Activated CD4-positive, alpha-beta memory T cell treated with anti-CD3 and anti-CD28 coated beads for 36 hours (primary cell): ENCODE measurements at places on chromosomes 3 and 15. TPM values are rescaled to one million over a fixed set of nuclear protein-coding genes. Genes with fewer than 3 reads are reported as not detected.

ITGA11 gene
- total RNA-seq = 0.59 TPM

ARGFX gene
- not detected for total RNA-seq

NANOGP8 gene
- not detected for total RNA-seq

MEGF11 gene
- total RNA-seq = not detected

GRCh38 chr3:170522201-170522600 is 63.7 kb downstream of the SLC7A14 start:
- no peak for DNase-seq

DNA sequence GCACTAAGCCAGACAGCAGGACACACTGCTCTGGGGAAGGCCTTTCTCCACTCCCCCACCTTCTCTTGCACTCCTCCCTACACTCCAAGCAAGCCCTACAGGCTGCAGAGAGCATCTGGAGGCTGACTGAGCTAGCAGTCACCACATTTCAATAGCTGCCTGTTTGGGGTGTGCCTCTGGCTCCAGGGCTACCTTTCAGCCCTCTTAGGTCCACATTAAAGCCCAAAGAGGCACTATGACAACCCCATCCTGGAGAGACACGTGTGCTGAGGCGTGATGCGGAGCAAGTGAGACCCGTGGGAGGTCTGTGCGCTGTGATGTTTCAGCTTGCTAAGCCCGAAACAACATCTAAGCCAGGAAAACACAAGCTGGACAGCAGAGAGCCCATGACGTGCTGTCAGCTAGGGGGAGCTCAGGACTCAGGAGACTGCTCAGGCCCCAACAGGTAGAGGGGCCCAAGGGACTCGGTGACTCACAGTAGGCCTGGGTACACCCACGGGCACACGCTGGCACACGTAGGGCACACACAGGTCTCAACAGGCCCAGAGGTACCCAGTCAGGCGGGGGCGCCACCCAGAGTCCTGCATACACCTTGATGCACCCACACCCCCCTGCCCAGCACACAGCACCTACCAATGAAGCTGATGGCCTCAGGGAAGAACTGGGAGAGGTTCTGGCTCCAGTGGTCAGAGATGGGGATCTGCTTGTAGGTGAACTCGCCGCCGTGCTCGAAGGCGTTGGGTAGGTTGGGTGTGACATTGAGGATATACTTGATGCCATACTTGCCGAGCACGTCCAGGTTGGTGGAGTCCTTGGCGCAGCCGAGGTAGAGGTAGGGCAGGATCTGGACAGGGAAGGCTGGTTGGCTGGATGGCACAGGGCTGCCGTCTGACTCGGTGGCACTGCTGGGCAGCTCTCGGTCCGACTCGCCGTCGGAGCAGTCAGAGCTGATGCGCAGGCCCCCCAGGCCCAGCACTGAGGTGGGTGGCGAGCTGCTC is 2.8 kb downstream of the DUSP7 start:
- peak; percentile 72 for DNase-seq

- DNase-seq = no peak
Observed at GRCh38 chr15:75596703-75597345, 17.7 kb upstream of the PTPN9 start.

GRCh38 chr3:72171946-72172345 is 387.0 kb upstream of the PROK2 start:
- no peak for DNase-seq

- peak; percentile 20 for DNase-seq
Observed at GRCh38 chr3:194632809-194633348, 340 bp downstream of the TMEM44 start.

- no peak for DNase-seq
Observed at GRCh38 chr3:69428657-69429255, 42.9 kb upstream of the FRMD4B start.

DNA sequence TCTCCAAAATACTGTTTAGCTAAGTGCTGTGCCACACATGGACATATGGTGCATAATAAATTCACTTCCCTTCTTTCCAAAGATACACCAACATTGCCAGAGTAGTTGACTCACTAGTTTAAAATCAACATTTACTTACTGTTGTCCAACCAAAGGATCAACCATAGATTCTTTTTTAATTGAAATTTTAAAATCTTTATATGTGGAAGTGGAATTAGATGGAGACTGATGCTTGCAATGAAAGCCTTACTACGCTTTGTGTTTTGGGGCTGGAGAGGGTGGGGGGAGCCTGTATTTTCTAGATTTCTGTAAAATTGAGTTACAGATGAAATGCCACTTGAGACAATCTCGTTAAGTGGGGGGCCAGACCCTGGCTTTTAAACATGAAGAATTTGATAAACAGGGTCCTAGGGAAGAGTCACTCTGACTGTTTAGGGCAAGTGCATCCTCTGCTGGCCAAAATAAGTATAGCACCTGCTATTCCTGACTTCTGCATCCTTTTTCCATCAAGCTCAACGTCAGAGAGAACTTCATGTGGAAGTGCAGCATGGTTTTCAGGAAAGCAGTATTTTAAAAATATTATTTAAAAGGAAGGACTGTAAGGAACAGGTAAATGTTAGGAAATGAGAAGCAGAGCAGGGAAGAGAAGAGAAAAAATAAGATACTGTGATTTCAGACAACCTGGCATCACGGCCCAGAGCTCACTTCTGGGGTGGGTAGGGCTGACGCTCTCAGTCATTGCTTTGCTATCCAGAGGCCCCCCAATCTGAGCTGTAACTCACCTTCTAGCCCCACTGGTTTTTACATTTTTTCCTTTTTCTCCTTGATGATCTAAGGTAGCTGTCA is 76.7 kb downstream of the BOC start:
- DNase-seq = peak; percentile 55

DNA sequence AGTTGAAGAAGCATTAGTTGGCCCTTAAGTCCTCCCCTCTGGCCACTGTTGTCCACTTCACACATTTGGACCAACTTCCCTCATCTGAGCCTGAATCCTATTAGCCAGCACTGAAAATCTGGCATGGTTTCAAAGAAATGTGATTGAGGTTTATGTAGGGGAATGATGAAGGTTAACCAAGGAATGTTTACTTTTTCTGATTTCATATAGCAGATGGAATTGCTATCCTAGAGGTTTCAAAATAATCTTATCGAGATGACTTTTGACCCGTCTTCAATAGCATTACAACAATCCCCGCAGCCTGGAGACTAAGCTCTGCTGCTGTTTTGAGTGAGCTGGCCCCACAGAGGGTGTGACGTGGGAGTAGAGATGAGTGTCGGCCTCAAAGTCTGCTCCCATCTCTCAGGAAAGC is 200.8 kb upstream of the IL12A start:
- DNase-seq = no peak

- DNase-seq = no peak
Observed at GRCh38 chr3:12541625-12542024, 3.7 kb downstream of the MKRN2OS start.

DNA sequence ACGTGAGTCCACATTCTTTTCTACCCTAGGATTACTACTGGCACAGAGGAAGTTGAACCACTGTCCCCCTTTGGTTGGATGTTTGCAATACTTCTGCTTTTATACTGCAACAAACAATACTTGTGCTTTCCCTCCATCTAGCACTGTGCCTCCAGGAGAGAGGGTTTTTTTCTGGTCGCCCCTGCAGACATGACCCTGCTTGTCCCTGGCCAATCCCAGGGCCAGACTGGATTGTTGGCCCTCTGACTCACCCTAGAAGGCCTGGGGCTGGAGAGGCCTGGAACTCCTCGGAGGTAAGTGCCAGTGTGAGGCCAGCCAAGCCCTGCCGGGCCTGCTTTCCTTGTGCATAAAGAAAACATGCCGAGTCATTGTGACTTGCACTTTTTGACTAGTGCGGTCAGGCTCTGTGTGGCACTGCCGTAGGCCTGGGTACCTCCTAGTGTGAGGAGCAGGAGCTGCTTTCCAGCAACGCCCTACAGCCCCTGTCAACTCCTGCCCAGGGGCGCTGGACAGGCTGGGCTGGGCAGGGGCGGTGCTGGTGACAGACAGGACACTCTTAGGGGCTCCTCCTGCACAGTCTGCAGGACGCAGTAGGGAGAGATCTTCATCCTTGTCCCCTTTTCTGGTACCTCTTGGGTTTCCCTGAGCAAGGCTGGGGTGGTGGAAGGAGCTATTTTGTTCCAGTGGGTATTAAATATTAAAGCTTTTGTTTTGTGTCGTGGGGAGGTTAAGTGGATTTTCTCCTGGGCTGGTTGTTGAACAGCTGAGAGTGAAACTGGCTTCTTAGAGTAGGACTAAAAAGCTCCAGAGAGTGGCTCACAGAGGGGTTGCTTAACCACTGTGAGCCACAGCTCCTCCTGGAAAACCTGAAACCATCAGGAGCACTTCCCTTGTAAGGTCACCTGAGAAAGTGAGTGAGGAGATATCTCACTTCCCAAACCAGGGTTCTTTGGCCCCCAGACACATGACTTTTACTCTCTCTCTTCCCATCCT is 14.4 kb upstream of the TKT start:
- DNase-seq = peak; percentile 31

GRCh38 chr3:48406443-48407431 is 23.1 kb downstream of the PLXNB1 start:
- peak; percentile 6 for DNase-seq
